ENCODE measurements at places on chromosomes 3 and 15. TPM values are rescaled to one million over a fixed set of nuclear protein-coding genes. Genes with fewer than 3 reads are reported as not detected.

GRCh38 chr15:85632014-85632413 is 162.7 kb downstream of the KLHL25 start:
- no peak for DNase-seq

GADL1 gene
- not detected for total RNA-seq

SMARCC1 gene
- total RNA-seq: 44.6 TPM

PAQR9 gene
- total RNA-seq: 0.06 TPM

All from G401 (cell line).